NCI-H446 (cell line): ENCODE measurements at places on chromosomes 12 and 14.
A peak's percentile ranks its signal among the peaks of the same experiment; 100 is the strongest.

GRCh38 chr14:32719601-32720000 lies 219.1 kb upstream of the NPAS3 start:
- no peak for DNase-seq

DNA sequence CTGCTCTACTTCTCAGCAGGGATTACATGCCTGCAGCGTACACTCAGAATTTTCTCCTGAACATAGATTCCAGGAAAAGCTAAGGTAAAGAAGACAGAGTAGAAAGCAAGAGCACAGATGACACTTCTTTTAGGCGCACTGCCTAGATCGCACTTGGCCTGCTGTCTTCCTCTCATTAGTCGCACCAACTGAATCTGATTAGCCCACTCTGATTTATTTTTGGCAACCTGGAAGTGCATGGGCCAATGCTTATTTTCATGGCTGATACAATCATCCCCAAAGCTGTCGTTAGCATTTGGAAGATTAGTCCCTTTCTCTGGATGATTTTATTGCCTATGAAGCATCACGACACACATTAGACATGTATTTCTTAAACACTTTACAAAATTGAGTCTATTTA lies 152.5 kb downstream of the PTPRO start:
- peak; percentile 82 for DNase-seq

DNA sequence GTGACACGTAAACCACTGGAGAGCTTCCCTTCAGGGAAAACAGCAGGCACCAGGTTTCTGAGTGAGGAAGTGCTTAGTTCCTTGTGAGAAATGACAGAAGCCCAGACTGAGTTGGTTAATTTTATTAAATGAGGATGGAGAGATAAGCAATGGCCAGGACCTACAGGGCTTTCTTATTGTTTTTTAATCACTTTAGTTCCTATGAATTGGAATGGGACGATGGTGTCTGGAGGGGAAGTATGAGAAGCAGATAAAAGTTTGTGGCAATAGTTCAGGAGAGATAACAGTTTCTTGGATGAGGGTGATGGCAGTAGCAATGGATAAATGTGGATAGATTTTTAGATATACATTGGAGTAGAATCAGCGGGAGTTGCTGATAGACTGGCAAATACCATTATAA lies 86.5 kb upstream of the PTPRR start:
- DNase-seq = no peak

DNA sequence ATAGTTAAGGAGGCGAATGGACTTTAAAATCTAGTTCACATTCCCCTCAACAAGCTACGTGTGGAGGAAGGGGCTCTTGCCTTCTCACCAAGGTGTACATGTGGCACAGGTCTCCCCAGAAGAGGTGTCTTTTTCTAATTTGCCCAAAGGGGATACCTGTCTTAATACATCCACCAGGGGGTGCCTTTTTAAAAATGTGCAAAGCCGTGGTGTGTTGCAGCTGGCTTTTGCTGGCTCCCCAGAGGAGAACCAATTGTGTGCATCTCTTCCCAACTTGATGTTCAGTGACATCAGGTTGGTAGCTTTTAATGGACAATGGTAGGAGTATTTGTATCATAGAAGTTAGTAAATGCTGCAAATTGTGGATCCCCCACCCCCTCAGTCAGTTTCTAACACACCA lies 33.8 kb downstream of the CREBL2 start:
- no peak for DNase-seq
